Cerebellar nuclear complex (tissue), 1 donor: ENCODE measurements at places on chromosomes 3 and 15.
A peak's percentile ranks its signal among the peaks of the same experiment; 100 is the strongest.

DNA sequence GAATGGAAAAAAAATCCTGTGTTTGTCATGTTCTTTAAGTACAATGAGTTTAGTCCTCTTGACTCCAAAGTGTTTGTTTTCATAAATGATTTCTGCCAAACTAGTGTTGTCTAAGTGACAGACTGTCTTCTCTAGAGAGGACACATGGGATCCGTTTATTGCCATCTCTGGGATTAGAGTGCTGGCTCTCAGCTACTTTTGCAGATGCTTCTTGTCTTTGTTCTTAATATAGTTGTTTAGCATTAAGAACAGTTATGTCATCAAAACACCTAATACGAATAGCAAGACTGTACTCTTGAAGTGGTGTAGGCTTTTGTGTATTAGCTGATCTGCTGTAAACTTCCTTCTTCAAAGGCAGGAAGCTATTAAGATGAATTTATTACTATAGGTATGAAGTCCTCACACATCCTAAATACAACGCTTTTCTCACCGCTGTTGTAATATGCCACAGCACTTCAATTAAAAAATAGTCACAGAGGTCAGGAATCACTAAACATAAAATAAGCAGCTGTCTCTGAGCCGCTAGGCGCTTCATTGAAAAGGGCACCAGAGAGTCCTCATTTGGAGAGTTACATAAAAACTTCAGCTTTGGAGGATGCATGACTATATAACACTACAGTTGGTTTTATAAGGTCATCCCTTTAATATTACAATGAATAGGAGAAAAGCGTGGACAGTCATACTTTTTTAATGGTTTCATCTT is 128.3 kb upstream of the ZNF385D start:
- DNase-seq: no peak

- no peak for DNase-seq
Measured at GRCh38 chr3:196931828-196932587, 10.3 kb downstream of the NCBP2 start.

- DNase-seq: peak; percentile 47
Measured at GRCh38 chr15:70892912-70893560, 410 bp downstream of the LRRC49 start.

- DNase-seq: no peak
Measured at GRCh38 chr3:168124291-168124690, 28.6 kb upstream of the GOLIM4 start.

- DNase-seq: no peak
Measured at GRCh38 chr15:74039656-74040010, 42.7 kb downstream of the GOLGA6A start.

- DNase-seq: no peak
Measured at GRCh38 chr3:27034255-27034654, 334.9 kb downstream of the NEK10 start.
